ENCODE measurements at places on chromosomes 4 and X.

DNA sequence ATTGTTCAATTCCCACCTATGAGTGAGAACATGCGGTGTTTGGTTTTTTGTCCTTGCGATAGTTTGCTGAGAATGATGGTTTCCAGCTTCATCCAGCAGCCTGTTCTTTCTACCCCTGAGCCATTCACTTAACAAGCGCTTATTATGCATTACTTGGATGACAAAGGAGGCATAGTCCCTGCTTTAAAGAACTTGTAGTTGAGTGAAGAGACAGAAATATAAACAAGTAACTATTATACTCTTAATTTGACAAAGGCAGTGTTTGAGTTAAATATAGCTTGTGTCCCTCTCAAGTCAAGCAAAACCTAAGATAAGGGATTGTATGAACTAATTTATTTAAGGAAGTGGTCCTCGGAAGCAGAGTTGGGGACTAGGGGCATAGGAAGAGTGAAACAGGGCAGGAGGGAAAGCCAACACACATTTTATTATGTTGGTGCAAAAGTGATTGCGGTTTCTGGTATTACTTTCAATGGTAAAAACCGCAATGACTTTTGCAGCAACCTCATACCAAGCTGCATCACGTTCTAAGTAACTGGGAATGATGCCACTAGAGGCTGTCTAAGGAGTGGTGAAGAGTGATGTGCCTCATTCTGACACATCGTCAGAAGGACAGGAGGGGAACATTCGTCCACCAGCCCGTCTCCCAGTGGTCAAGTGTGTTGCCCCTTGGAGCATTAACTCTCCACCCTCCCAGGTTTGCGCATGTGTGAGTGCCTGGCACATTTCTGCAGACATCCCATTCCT, 41.8 kb downstream of the QDPR start:
- no peak for DNase-seq

DNA sequence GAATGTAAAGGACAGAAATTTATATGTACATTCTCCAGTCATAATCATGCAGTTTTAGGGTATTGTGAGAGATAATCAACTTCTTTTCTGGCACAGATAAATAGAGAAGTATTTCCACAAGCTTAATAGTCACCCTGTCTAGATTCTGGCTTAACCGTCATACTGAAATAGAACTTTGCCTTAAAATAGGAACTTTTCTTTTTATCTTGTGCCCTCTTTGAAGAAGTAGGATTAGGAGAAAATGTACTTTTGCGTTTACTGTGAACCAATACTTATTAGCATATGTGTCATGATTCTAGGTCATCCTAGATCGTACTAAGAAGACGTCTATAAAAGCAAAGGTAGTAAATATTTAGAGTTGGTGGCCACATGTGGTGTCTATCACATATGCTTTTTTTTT, 95.4 kb downstream of the NFKB1 start:
- no peak for DNase-seq

- DNase-seq, result no peak
Measured at GRCh38 chr4:145278341-145279121, 98.1 kb upstream of the OTUD4 start.

- DNase-seq, result no peak
Measured at GRCh38 chr4:37243051-37243450, 1.5 kb upstream of the NWD2 start.

- no peak for DNase-seq
Measured at GRCh38 chrX:9055354-9055753, 21.4 kb upstream of the FAM9B start.

GRCh38 chr4:6200011-6200921, at the start of gene JAKMIP1:
Gene JAKMIP1 (minus strand): TSS chr4:6200549. CDS start chr4:6112850, 87,699 bp downstream.
- peak; percentile 47 for DNase-seq

DNA sequence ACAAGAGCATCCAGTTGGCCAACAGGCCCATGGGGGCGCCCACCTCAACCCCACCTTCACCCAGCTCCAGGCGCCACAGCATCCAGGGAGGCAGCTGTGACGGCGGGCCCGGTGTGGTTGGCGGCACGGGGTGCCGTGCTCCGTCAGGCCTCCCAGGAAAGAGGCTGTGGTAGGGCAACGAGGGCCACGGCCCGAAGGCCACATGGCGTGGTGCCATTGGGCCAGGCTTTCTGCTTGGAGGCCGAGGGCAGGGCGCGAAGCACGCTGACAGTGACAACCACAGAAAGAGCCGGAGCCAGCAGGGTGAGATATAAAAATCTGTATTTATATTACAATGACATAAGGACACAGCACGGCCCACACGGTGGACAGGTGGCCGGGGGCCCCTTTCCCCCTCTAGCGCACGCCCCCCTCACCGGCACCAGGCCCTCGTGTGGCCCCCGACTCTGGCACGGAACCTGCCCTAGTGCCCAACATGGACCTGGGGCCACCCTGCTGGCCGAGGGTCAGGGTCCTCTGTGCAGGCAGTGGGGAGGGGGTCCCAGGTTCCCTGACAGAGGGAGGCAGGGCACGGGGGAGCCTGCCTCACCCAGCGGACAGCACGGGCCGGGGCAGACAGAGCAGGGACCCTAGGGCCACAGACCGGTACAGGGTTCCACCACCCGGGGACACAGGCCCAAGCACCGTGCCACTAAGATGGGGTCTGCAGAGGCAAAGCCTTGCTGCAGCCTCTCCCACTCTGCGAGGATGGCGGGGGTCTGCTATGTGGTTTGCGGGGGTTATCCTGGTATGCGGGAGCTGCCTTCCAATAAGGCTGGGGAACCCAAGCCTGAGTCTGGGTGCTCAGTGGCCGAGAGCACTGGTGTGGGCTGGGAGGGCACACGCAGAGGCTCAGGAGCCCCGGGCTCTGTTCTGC, 5.5 kb upstream of the HAUS3 start:
- no peak for DNase-seq

DNA sequence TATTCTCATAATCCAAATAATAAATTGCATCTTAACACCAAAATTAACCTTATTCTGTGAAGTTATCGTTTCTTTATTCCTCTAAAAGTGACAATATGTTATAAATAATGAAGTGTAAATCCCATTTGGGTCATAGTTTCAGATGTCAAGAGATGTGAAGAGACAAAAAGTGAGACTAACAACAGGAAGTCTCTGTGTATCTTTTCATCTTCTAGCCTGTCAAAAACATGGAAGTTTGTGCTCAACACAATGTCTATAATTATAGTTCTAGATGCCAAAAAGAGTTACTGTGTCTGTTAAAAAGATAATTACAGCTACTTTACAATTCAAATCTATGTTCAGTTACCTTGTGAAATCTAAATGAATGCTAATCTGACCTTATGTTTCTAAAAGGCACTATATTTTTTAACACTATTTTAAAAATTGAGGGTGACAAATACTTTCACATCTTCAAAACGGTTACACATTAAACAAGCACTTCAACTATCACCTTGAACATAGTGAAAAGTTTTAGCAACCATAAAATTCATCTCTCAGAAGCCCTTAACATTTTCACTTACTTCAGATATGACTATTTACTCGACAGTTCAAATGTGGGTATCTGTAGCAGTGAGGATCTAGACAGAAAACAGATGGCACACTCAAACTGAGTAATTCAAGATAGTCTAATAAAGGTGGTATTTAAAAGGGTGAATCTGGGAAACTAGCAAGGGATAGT, 509.8 kb downstream of the ARAP2 start:
- no peak for DNase-seq

DNA sequence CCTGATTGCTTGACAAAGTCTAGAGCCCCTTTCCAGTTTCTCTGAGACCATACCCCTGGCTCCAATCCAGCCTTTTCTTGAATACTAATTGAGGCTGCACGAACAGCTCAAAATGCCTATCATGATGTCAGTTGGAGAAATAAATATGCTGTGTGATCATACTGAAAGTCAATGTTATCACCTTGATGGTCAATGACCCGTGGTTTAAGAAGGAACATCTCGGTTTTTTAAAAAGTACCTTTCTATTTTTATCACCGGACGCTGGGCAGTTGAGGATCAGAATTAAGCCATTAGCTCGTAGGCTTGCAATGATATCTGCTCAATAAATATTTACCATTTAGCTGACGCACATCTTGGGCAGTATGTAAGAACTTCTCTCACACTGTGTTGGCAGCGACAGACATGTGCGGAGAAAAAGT, 852 bp upstream of the WDR44 start:
- no peak for DNase-seq

DNA sequence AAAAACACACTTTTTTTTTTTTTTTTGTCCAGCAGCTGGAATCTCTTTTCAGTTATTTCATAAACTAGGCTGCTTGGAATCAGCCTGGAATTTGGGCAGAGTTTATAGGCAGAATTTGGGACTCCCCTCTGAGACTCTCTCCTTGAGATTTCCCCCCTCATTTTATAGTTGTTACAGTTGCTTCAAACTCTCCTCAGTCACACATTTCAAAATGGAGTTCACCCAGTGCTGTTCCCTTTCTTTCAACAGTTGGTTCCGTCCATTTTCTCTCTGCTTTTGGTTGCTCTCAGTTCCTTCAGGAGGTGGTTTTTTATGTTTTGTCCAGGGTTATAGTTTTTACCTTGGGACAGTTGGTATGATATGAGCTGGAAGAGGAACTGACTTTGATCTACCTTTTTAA, 27.5 kb downstream of the NSD2 start:
- DNase-seq, result no peak

DNA sequence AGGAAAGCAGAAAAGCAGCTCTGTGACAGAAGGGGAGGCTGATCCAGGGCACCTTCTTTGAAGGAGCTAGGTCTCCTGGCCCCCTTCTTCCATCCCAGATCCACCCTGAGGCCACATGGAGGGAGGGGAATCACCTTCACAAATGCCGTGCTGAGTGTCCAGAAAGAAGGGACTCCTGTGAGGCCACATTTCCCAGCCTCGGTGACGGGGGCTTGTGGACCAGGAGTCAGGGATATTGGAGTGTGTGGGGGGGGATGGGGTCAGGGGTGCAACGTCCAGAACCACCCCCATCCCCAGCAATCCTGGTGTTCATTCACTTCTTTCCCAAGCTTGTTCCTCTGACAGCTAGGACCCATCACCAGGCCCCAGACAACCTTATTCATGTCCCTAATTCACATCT, 4.7 kb downstream of the TIMM17B start:
- DNase-seq, result no peak

- no peak for DNase-seq
Measured at GRCh38 chr4:176090115-176090514, 24.5 kb downstream of the WDR17 start.

DNA sequence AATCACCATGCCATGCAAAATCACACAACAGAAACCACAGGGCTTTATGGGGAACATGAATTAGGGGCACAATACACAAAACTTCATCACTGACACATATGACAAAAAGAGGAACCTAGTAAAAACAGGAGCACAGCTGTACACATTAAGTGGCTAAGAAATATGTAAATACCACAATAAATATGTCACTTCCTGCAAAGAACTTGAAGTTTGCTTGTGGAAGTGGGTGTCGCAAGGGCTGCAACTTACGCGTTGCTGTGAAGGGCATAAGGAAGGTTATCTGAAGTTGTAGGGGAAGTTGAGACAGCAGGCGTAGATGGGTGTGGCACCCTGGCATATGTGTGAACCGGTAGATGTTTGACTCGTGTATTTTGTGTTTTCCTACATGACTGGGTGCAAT, 42.4 kb downstream of the CLCN4 start:
- DNase-seq, result no peak

- no peak for DNase-seq
Measured at GRCh38 chrX:139750390-139750789, 42.4 kb upstream of the MCF2 start.

GRCh38 chr4:140839406-140839805, 83.2 kb upstream of the TBC1D9 start:
- DNase-seq, result no peak

DNA sequence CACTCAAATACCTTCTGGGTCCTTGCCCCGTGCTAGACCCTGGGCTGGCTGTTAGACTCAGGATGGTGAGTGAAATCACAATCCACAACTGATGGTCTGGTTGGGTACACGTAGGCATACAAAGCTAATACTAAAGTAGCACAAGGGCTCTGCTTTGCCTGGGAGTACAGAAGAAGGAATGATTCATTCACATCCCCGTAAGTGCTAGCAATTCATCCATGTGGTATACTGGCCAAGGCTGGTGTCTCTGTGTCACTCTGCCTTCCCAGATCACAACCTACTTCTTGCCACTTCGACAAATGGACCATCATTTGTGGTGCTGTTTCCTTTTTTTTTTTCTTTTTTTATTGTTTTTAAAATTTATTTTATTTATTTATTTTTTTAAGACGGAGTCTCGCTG, 19.7 kb upstream of the RBM47 start:
- no peak for DNase-seq

DNA sequence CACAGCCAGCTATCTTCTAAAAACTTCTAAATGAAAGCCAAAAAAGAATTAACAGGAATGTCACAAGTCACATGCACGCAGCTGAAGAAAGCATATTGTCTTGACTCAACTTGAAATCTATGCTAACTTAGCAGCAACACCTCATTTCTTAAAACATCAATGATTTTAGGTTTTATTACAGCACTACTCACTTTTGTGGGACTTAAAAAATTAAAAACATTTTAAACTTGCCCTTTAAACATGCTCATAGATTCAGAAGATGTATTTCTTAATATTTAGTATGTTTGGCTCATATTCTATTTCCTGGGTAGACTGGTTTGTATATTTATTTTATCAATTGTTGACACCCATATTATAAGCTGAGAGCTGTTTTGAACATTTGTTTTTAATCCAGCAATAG, 279.4 kb downstream of the NKX6-1 start:
- DNase-seq, result no peak

DNA sequence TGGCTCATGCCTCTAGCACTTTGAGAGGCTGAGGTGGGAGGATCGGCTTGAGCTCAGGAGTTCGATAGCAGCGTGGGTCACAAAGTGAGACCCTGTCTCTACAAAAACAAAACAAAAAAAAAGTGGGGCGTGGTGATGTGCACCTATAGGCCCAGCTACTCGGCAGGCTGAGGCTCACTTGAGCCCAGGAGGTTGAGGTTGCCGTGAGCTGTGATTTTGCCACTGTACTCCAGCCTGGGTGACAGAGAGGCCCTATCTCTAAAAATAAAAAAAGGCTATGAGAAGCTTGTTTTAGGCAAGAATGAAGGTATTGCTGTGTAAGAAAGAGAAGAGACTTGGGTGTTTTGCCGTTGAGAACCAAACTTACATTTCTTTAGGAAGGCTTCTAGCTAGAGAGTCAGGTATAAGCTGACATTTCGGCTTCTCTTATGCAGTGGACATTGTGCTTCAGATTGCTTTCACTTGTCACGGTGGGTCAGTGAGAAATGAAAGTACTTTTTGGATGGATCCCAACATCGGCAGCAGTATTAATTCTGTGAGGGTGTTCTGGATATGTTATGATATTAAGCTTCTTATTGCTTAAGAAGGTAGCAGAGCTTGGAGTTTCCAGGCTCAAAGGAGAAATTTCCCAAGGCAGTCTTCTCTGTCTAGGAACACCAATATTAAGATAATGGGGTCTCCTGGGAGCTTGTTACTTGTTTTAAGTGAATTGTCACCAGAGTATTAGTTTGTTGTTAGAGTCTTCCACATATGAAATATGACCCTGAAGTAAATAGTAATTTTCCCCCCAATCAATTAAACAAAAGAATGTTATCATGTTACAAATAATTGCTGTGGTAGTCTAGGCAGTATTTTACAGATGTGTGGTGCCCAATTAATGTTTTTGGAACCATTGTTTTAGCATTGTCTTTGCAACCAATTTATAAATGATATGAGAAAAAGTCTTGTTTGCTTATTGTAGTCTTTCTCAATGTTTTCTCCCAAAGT, 17.6 kb downstream of the TMEM131L start:
- DNase-seq, result no peak

- no peak for DNase-seq
Measured at GRCh38 chrX:119481323-119481801, 13.1 kb downstream of the SLC25A5 start.

All from T1000 (cell line).